ENCODE measurements at places on chromosomes 1 and 21.
A peak's percentile ranks its signal among the peaks of the same experiment; 100 is the strongest.

DNA sequence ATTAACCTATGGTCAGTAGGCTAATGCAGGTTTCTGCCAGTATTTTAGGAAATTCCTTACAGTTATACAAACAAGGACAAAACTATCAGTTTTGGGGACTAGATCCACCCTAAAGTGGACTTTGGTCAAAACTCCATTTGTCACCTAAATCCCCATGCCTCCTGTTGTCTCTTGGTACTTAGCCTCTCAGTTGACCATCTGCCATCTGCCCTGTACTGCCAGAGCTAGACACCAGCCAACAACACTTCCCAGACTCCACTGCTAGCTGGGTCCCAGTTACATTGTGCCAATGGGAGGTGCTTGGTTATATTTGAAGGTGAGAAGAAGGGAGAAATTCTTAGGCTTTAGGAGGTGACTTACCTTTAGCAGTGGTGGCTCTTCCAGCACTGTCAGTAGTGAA is 17.0 kb upstream of the BSDC1 start:
- DNase-seq: no peak

DNA sequence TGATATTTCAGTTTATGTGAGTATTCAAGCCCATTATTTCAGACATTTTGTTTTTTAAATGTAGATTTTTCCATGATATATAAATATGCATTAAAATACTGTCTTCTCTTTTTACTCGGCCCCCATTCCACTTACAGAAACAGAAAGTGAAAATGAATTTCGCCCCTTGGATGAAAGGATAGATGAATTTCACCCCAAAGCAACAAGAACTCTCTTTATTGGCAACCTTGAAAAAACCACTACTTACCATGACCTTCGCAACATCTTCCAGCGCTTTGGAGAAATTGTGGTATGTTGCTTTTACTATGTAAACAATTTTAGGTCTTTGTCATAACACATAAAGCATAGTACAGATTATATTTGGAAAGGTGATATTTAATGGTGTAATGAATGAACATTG is 59.9 kb downstream of the ZBTB17 start:
- DNase-seq: no peak

GRCh38 chr1:218779341-218780100 is 394.2 kb upstream of the LYPLAL1 start:
- DNase-seq: no peak

- DNase-seq: peak; percentile 92
Observed at GRCh38 chr1:224632381-224632871, 16.3 kb downstream of the CNIH3 start.

GRCh38 chr1:225406976-225407725 is 20.7 kb downstream of the LBR start:
- DNase-seq: no peak
